ENCODE measurements at places on chromosomes 11 and 22. TPM values are rescaled to one million over a fixed set of nuclear protein-coding genes. Genes with fewer than 3 reads are reported as not detected.

OR51I1 gene
- total RNA-seq: not detected

PAK1 gene
- total RNA-seq: 39.8 TPM

KDELR3 gene
- 11.8 TPM for total RNA-seq

TEX12 gene
- total RNA-seq: not detected

CDCA5 gene
- total RNA-seq: not detected

ROBO4 gene
- total RNA-seq: 51.5 TPM

RABL2B gene
- total RNA-seq: 6.2 TPM

SMCO4 gene
- total RNA-seq: 89.2 TPM

GGT5 gene
- 238 TPM for total RNA-seq

XPNPEP3 gene
- total RNA-seq: 1.1 TPM

TST gene
- 22.7 TPM for total RNA-seq

MAP6 gene
- total RNA-seq: 15.8 TPM

CSNK2A3 gene
- 0.53 TPM for total RNA-seq

CARD16 gene
- total RNA-seq: 15.5 TPM

KRTAP5-11 gene
- total RNA-seq: not detected

LARGE2 gene
- total RNA-seq: not detected

DAGLA gene
- 5.3 TPM for total RNA-seq

ACTN3 gene
- not detected for total RNA-seq

CHRDL2 gene
- not detected for total RNA-seq

OR1S2 gene
- not detected for total RNA-seq

SHANK2 gene
- total RNA-seq: 0.53 TPM

CAT gene
- total RNA-seq: 69.2 TPM

EMID1 gene
- 0.64 TPM for total RNA-seq

FREY1 gene
- total RNA-seq: not detected

TRPC6 gene
- 4.8 TPM for total RNA-seq

TUBA8 gene
- total RNA-seq: not detected

MB gene
- not detected for total RNA-seq

RBM7 gene
- total RNA-seq: 3.2 TPM

CXCR5 gene
- total RNA-seq: not detected

TESMIN gene
- total RNA-seq: not detected

E2F8 gene
- total RNA-seq: 0.96 TPM

PNPLA2 gene
- total RNA-seq: 214 TPM

MIOX gene
- total RNA-seq: not detected

GRIK4 gene
- not detected for total RNA-seq

GGTLC2 gene
- not detected for total RNA-seq

CCDC73 gene
- total RNA-seq: not detected

OR4D5 gene
- total RNA-seq: not detected

CADM1 gene
- 2.4 TPM for total RNA-seq

TRMT2A gene
- 161 TPM for total RNA-seq

IRAG1 gene
- 236 TPM for total RNA-seq

CRYBB2 gene
- not detected for total RNA-seq

CRYAB gene
- 288 TPM for total RNA-seq

SAA2 gene
- 77.4 TPM for total RNA-seq

PTPRCAP gene
- 26.6 TPM for total RNA-seq

Data from ascending aorta (tissue), 2 donors.